ENCODE measurements at places on chromosomes 12 and 14. TPM values are rescaled to one million over a fixed set of nuclear protein-coding genes. Genes with fewer than 3 reads are reported as not detected.
A peak's percentile ranks its signal among the peaks of the same experiment; 100 is the strongest.

The LIN7A gene
- 0.21 TPM for polyA plus RNA-seq

The POC1B gene
- 17.8 TPM for polyA plus RNA-seq

- no peaks in the 10 kb centered on the region for H3K4me1 ChIP-seq
- no peak overlapping the region for H3K4me3 ChIP-seq
- no peak overlapping the region for H3K27ac ChIP-seq
- 0 out of 2 replicates have a peak, but pooled peaks cover 2% of the 10 kb centered on the region for H3K27me3 ChIP-seq
- H3K36me3 ChIP-seq: no peaks in the 10 kb centered on the region
Observed at GRCh38 chr14:94691660-94692034, 78.3 kb downstream of the GSC start.

- DNase-seq: no peak
- H3K27ac ChIP-seq: peak overlapping the region; percentile 17
- H3K27me3 ChIP-seq: no peaks in the 10 kb centered on the region
- H3K4me1 ChIP-seq: peaks cover 9% of the 10 kb centered on the region
Observed at GRCh38 chr12:46184798-46185595, 83.8 kb downstream of the SLC38A1 start.

- no peaks in the 10 kb centered on the region for H3K36me3 ChIP-seq
- H3K4me1 ChIP-seq: peaks cover 25% of the 10 kb centered on the region
- H3K4me3 ChIP-seq: no peak overlapping the region
- no peak for DNase-seq
Observed at GRCh38 chr14:22448035-22448904, 140.8 kb downstream of the DAD1 start.

DNA sequence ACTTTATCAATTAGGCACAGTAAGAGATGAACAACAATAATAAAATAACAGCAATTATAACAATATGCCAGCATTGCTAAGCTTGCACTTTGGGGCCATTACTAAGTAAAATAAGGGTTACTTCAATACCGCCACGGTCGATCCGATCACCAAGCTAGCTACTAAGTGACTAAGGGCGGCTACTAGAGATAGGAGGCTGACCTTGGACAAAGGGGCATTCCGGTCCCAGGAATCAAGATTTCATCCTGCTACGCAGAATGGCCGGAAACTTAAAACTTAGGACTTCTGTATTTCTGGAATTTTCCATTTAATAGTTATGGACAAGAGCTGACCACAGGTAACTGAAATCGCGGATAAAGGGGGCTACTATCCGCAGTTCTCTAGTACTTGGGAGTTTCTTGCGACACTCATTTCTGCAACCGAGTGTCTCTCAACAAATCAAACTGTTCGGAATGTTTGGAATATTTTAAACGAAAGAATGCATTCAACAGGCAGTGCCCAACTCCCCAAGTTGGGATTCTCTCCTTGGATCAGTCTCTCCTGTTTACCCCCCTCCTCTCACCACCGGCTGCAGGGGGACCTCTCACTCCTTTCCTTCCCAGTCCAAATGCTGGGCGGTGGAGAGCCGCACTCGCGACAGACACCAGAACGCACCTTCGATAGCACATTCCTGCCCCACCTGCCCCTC is 650 bp downstream of the HEBP1 start:
- H3K4me1 ChIP-seq: peaks cover 8% of the 10 kb centered on the region
- H3K4me3 ChIP-seq: peak overlapping the region; percentile 54
- H3K27ac ChIP-seq: no peak overlapping the region
- peaks cover 15% of the 10 kb centered on the region for H3K27me3 ChIP-seq

DNA sequence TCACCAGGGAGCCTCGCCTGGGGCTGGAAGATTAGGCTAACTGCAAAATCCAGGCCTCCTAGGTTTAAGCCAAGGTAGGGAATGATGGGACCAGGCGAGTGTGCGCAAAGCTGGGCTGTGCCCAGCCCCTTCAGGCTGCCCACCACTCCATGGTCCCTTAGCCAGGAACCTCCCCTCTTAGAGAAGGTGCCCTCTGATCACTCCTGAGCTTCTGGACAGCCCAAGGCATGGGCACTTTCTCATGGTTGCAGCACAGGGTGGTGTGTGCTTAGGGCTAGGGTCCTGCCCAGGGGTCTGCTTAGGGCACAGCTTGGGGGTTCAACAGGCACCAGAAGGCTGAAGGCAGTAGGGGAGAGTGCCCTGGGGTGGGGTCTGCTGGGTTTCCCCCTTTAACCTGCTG is 69.0 kb downstream of the PRIMA1 start:
- DNase-seq: no peak
- no peaks in the 10 kb centered on the region for H3K36me3 ChIP-seq
- no peak overlapping the region for H3K4me3 ChIP-seq
- no peaks in the 10 kb centered on the region for H3K4me1 ChIP-seq
- H3K27me3 ChIP-seq: peaks cover 2% of the 10 kb centered on the region

DNA sequence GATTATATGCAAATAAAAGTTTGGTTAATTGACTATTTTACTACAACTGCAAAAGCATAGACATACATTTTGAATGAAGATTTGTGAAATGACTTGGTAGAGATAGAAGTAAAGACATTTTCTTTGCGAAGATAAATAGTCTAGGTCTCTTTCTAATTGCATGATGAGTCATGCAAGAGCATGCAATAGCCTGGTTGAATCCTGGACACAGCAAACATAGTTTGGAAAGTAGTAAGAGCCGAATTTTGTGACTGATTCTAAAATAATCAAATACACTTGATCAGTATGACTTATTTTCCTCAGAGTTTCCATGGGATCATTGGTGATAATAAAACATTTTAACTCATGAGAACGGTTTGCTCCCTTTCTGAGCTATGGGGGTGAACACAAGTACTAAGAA is 27.7 kb upstream of the CAND1 start:
- no peak overlapping the region for H3K4me3 ChIP-seq
- H3K27me3 ChIP-seq: no peaks in the 10 kb centered on the region
- H3K36me3 ChIP-seq: no peaks in the 10 kb centered on the region
- DNase-seq: no peak
- H3K27ac ChIP-seq: no peak overlapping the region

GRCh38 chr14:36518031-36518585 is 1.9 kb downstream of the NKX2-1 start:
- H3K27ac ChIP-seq: no peak overlapping the region
- no peaks in the 10 kb centered on the region for H3K4me1 ChIP-seq
- DNase-seq: no peak
- H3K27me3 ChIP-seq: peaks cover 22% of the 10 kb centered on the region
- H3K4me3 ChIP-seq: no peak overlapping the region

GRCh38 chr12:60162988-60163720 is 567.3 kb downstream of the SLC16A7 start:
- H3K27ac ChIP-seq: no peak overlapping the region
- no peak for DNase-seq
- no peaks in the 10 kb centered on the region for H3K36me3 ChIP-seq
- no peak overlapping the region for H3K4me3 ChIP-seq
- no peaks in the 10 kb centered on the region for H3K27me3 ChIP-seq

DNA sequence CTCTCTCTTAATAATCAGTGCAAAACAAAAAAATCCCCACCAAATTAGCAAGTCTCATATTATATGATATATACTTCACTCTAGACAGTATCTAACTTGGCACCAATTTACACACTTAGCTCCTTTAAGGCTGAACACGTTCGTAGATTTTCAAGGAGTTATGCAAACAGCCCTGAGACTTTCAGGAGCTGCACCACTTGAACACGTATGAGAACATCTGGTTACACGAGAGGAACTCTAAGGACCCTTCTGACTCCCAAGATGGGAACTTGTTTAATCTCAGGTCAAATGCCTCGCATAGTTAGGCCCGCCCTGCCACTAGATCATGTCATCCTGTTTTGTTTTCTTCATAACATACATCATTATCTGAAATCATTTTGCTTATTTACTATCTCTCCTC is 10.0 kb downstream of the SPRING1 start:
- H3K4me1 ChIP-seq: no peaks in the 10 kb centered on the region
- no peak for DNase-seq
- H3K27ac ChIP-seq: no peak overlapping the region
- no peak overlapping the region for H3K4me3 ChIP-seq
- H3K27me3 ChIP-seq: no peaks in the 10 kb centered on the region
- peaks cover under 1% of the 10 kb centered on the region for H3K36me3 ChIP-seq

- no peaks in the 10 kb centered on the region for H3K36me3 ChIP-seq
- no peaks in the 10 kb centered on the region for H3K27me3 ChIP-seq
- no peaks in the 10 kb centered on the region for H3K4me1 ChIP-seq
- DNase-seq: no peak
Observed at GRCh38 chr12:108597559-108598471, at the start of gene TMEM119. Gene TMEM119, minus strand, starts transcription at chr12:108598084. Its CDS starts 5,701 bp downstream, at chr12:108592383.

DNA sequence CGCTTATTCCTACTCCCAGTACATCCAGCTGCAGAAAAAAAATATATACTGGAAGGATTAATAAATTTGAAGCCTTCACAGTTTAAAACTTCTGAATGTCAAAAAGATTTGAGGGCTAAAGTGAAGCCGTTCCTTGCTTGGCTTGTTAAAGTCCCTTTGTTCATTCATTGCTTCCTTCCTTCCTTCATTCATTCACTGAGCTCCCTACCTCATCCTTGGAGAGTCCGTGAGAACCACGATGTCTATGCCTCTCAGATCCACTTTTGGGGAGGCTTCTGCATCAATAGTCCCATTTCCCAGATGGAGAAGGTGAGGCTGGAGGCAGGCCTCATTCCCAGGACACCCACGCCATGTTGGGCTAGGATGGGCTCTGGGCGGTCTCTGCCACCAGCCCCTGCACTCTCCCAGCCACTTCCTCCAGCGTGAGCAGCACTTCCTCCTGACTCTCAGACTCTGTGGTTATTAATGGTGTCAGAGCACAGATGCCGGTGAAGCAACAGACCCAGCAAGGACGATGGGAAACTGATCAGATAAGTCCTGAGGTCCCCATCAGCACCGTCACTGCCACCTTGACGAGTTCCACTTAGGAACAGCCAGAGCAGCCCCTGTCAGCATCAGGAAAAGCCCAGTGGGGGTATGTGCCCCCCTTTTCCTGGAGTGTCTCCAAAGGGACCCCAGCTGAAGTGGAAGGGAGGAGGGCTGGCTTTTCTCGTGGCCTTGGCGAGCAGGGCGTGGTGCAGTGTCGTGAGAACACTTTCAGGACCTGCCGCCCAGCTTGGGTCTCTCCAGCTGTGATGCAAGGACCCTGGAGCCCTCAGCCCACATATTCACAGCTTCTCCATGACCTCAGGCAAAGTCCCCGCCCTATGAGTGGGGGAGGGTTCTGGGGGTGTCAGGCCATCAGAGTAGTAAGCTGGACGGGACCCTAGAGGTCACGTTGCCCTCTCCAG is 21.2 kb downstream of the ASB2 start:
- H3K4me1 ChIP-seq: peaks cover 76% of the 10 kb centered on the region
- no peaks in the 10 kb centered on the region for H3K27me3 ChIP-seq
- peak overlapping the region; percentile 91 for H3K27ac ChIP-seq
